ENCODE measurements at places on chromosomes 12 and 14.

GRCh38 chr14:103483600-103483999 is 39.0 kb downstream of the CKB start:
- DNase-seq: no peak

DNA sequence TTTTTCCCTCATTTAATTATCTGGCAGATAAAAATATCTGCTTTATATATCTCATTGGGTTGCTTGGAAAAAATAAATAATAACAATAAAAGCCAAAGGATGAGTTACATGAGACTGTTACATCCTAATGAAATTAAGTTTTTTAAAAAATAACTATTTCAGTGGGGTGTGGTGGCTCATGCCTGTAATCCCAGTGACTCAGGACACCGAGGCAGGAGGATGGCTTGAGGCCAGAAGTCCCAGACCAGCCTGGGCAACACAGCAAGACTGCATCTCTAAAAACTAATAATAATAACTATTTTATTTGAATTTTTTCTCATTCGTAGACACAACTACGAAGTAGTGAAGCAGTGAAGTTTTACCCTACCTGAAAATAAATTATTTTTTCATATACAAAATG is 103.3 kb downstream of the BCAT1 start:
- DNase-seq: no peak

DNA sequence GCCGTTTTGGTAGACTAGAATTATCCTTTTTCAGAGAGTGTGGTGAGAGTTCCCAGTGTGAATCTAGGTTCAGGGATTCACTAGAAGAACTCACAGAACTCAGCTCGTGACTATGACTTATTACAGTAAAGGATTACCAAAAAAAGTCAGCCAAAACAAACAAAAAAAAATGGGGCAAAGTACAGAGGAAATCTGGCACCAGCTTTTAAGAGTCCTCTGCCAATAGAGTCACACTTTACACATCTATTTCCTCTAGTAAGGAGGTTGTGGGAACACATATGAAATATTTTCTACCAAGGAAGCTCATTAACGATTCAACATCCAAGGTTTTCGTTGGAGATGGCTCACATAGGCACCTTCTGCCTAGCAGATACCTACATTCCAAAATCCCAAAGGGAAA is 28.2 kb downstream of the TSPAN19 start:
- DNase-seq: no peak

DNA sequence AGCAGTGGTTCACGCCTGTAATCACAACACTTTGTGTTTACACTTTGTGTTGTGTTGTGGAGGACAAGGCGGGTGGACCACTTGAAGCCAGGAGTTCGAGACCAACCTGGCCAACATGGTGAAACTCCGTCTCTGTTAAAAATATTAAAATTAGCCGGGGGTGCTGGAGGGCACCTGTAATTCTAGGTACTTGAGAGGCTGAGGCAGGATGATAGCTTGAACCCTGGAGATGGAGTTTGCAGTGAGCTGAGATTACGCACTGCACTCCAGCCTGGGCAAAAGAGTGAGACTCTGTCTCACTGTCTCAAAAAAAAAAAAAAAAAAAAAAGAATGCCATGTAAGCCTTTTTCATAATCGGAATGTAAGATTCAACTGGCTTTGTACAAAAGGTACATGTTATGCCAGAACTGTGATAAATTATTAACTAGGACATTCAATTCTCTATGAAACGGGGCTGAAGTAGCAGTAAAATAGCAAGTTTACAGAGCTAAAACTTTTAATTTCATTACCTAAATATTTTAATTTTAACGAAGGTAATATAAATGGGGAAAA is 13.9 kb upstream of the PITPNM2 start:
- DNase-seq: peak; percentile 32

GRCh38 chr12:132355742-132356681 is 26.6 kb upstream of the GALNT9 start:
- DNase-seq: no peak

GRCh38 chr14:81235096-81235495 is 14.3 kb upstream of the GTF2A1 start:
- no peak for DNase-seq

GRCh38 chr12:130017591-130018449 is 114.0 kb upstream of the TMEM132D start:
- no peak for DNase-seq

DNA sequence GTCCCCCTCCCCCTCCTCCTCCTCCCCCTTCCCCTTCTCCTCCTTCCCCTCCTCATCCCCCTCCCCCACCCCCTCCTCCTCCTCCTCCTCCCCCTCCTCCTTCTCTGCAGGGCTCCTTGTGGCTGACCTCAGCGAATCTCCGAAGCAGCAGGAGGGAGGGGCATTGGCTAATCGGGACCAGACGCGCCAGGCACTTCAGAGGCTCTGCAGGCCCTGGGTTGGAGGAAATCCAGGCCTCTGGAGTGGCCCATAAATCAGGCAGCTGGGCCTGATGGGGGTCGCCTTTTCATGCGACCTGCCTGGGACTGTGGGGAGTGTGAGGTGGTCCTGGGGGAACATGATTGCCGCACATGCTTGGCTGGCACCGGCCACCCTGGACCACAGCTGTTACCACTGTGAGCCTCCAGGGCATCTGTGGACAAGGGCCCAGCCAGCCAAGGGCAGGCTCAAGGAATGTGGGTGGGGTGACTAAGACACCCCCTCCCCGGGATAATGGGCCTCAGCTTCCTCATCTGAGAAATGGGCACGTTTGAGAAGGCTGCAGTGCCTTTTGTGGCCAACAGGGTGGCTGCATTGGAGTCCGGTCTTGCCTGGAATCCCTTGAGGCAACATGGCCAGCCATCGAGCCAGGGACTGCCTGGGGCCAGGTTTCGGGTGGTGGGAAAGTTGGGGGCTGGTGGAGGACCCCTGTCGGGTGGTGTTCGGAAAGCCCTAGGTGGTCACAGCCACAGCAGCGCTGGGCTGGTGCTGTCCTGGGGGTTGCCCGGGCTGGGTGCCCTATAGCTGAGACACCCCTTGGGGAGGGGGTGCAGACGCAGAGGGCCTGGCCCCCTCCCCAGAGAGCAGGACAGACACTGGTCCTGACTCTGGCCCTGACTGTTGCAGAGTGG is 12.0 kb downstream of the KIF26A start:
- no peak for DNase-seq

- no peak for DNase-seq
Measured at GRCh38 chr12:55771736-55772135, 28.8 kb downstream of the GDF11 start.

- no peak for DNase-seq
Measured at GRCh38 chr14:85915711-85916110, 385.8 kb downstream of the FLRT2 start.

GRCh38 chr12:39332661-39333175 is 110.2 kb downstream of the KIF21A start:
- no peak for DNase-seq

- no peak for DNase-seq
Measured at GRCh38 chr12:93027041-93027440, 97.9 kb upstream of the EEA1 start.

DNA sequence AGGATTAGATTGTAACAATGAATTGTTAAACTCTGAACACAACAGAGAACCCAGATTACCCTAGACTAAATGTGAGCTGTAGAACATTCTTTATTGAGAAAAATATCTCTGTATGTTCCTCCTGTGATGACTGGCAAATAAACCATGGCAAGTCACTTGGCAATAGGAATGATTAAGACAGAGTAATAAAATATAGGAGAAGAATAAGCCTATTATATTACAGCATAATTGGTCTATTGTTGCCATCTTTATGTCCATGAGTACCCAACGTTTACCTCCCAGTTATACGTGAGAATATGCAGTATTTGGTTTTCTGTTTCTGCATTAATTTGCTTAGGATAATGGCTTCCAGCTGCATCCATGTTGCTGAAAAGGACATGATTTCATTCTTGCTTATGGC is 211.2 kb upstream of the AVPR1A start:
- DNase-seq: no peak

DNA sequence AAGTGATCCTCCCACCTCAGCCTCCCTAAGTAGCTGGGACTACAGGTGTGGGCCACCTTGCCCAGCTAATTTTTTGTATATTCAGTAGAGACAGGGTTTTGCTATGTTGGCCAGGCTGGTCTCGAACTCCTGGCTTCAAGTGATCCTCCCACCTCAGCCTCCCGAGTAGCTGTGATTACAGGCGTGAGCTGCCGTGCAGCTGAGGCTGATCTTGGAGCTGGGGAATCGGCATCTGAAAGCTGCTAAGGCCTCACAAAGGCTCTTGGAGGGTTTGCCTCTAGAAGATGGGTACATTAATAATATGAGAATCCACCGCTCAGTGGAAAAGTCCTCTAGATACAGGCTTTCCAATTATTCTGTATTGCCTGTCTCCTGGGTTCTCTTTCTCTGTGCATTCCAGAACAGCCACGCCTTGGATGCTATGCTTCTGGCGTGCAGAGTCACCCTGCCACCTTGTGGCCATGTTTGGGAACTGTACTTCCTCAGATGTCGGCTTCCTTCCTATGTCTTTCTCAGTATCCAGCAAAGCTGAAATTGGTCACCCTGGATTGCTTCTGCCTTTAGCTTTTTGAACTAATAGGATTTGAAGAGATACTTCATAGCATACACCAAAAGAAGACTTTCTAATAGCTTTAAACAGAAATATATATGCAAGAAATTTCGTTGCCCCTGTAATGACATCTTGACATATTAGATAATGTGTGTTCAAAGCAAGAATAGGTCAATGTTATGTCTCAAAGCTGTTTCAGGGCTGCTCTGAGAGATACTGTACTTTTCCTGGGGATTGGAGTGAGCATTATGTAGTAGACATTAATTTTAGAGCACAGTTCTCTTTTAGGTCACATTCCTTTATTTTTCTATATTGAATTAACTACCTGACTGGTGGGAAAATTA is 75.4 kb downstream of the SNAPC1 start:
- DNase-seq: peak; percentile 85

GRCh38 chr12:57127726-57128518 is at the start of gene LRP1:
LRP1 (plus strand) TSS chr12:57128483; CDS start chr12:57128965, 482 bp downstream.
- peak; percentile 90 for DNase-seq

DNA sequence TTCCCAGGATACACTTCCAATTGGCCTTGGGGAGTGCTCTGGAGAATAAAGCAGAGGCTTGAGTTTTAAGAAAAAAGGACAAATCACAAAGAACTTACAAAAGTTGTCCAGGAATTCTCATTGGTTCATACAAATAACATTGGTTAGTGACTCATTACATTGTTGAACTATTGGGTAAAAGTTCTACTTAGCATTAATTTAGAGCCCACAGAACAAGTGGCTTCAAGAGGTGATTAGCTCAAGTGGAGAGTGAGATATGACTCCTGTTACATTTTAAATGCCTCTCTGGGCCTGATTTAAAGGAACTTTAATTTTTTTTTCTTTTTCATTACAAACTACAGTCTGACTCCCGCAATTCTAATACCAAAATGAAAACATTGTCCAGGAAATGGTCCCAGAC is 72.9 kb downstream of the ASCL4 start:
- DNase-seq: no peak

DNA sequence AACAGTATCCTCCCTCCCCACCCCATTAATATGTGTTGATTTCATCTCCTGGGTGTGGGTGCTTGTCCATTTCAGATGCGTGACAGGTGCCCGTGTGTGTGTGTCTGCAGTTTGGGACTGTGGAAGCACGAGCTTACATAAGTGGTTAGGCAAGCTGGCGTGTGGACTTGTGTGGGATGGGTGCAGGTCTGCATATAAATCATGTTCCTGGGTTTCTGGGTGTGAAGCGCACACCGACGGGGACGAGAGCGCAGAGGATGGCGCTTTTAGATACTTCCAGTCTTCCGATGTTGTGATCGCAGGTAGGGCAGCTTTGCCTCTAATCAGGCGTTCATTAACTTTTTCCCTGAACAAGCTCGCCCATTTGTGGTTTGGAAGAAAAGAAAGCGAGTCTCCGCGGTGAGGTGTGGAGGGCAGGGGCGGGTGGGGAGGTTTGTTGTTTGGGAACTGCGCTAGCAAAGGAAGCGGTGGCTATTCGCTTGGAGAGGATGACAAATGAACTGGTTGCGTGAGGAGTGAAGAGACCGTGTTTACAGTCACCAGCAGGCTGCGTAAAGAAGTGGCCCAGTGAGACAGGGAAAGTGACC is 865 bp downstream of the RGS6 start:
- peak; percentile 55 for DNase-seq

DNA sequence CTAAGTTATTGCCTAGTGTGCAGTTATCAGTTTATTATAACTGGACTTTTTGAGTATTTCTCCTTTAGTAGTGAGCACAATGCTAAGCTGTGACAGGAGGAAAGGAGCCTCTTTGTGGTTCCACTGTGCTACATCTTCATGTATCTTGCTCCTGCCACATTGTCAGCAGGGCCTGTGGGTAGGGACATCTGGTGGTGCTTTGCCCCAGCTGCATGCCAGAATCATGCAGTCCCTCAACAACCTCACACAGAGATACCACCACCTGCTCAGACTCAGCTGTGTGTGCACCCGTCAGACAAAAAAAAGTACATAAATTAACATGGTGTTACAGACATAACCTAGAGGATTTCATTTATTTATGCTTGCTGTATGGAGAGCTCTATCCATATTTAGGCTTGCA is 51.1 kb downstream of the MIS18BP1 start:
- no peak for DNase-seq

- DNase-seq: no peak
Measured at GRCh38 chr14:51039252-51039651, 55.7 kb downstream of the TRIM9 start.

DNA sequence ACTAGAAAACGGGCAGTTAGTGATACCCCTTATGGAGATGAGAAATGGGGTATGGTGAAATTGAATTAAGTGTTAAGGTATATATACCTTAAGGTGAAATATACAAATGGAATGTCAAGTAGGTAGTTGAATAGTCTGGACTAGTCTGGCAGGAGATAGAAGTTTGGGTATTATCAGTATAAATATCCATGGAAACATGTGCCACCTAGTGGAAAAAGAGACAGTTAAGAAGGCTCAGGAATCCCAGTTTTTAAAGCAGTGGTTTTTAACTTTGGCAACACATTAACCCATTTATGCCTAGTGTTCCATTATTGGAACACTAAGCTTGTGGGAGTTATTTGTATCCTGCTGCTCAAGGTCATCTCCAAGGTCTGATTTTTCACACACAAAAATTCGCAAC is 38.6 kb upstream of the TPH2 start:
- DNase-seq: no peak

DNA sequence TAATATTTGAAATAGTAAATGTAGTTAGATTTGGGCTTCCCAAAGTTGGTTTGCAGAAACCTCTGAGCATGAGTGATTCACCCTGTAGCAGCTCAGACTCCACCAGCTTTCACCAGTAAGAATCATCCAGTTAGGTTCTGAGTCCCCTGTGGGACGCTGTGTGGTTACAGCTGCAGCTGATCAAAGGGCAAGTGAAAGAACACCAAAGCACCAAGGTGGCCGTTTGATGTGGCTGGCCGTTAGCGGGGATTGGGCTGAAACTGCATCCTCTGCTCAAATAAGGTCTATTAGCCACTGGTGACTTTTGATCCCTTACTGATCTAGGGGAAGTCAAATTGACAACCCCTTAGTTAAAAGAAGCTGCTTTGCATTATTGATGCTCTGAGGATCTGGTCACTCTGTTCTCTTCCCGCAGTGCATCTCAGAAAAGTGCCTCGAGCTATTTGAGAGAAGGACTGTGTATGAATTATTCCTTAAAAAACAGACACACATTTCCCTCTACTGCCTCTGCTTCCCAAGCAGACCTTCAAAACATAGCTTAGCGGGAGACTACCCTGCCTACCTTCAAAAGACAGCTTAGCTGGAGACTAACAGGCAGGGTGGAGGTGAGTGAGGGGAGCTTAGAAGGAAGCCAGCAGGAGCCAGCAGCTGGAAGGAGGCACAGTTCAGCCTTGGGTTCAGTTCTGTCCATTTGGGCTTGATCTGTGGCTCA is 3.7 kb downstream of the ABHD12B start:
- peak; percentile 81 for DNase-seq

GRCh38 chr12:89597770-89598169 is 71.9 kb upstream of the POC1B start:
- DNase-seq: no peak

Data from activated CD8-positive, alpha-beta memory T cell treated with anti-CD3 and anti-CD28 coated beads, Interleukin-2, amount 50 U/mL, for 48 hours (primary cell).